Right ventricle myocardium superior (tissue), 1 donor: ENCODE measurements at places on chromosomes 12 and 14. TPM values are rescaled to one million over a fixed set of nuclear protein-coding genes. Genes with fewer than 3 reads are reported as not detected.
A peak's percentile ranks its signal among the peaks of the same experiment; 100 is the strongest.

The DIO3 gene
- total RNA-seq = 0.16 TPM

The INHBE gene
- not detected for total RNA-seq

The AKAP3 gene
- 3.0 TPM for total RNA-seq

The PIP4K2C gene
- 12.4 TPM for total RNA-seq

The B4GALNT1 gene
- total RNA-seq = 5.6 TPM

The PROX2 gene
- total RNA-seq = not detected

The SCNN1A gene
- total RNA-seq = not detected

The GPN3 gene
- total RNA-seq = 28.1 TPM

The BATF gene
- 0.62 TPM for total RNA-seq

- no peak for DNase-seq
These were observed 103.9 kb downstream of the ARID2 start for GRCh38 chr12:45833401-45833800.

- peak; percentile 73 for DNase-seq
These were observed 10.1 kb downstream of the XRCC3 start for GRCh38 chr14:103705118-103705503.

DNA sequence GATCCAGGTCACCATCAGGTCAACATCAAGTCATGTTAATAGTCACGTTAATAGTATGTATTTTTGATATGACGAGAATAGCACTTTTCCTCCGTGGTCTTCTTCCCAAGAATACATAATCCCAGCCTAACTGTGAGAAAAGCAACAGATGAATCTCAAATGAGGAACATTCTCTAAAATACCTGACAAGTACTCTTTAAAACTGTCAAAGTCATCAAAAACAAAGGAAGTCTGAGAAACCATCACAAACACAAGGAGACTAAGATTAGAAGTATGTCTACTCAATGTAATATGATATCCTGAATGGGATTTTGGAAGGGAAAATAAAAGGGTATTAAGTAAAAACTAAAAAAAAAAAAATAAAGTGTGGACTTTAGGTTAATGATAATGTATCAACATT is 36.8 kb upstream of the GLIPR1 start:
- DNase-seq = no peak

DNA sequence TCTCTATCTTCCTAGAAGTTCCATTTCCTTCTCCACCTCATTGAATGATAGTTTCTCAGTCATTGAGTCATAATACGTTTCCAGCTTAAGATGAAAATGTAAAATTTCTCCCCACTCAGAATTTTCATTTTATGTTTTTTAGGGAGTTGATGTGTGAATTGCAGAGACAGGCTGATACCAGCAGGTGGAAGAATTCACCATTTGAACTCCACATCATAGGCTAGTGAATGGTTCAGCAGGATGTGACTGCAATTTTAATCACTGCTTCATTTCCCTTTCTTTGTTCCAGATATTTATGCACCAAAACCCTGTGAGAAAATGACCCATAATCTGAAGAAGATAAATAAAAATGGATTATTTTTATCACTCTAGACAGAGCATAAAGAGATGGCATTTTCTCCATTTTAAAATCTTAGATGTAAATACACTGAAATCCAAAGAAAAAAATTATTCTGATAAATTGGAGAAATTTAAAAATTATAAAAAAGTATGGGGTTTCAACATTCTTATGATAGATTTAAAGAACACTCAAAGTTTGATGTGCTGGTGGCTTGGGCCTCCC is 10.6 kb upstream of the PYGL start:
- no peak for DNase-seq

- DNase-seq = no peak
These were observed 234.9 kb downstream of the KTN1 start for GRCh38 chr14:55814873-55815272.

DNA sequence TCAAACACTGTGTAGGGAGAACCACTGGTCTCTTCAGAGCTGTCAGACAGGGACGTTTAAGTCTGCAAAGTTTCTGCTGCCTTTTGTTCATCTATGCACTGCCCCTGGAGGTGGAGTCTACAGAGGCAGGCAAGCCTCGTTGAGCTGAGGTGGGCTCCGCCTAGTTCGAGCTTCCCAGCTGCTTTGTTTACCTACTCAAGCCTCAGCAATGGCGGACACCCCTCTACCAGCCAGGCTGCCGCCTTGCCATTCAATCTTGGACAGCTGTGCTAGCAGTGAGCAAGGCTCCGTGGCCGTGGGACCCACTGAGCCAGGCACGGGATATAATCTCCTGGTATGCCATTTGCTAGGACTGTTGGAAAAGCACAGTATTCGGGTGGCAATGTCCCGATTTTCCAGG is 24.6 kb upstream of the YBX3 start:
- DNase-seq = no peak

DNA sequence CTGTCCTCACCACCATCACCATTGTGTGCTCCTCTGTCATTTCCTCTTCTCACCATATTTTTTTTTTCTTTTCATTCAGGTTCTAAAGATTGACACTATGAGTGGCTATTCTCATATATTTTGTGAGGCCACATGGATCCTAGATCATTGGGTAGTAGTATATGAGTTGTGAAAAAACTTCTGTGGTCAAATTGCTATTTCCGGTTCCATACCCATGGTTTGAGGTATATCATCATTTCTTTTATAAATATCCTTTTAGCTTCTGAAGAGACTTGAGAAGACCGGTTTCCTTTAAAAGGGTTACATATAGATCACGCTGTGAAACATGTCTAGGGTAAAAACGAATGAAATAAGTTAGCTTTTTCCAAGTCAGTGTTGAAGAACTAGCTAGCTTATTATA is 769.3 kb downstream of the NOVA1 start:
- DNase-seq = no peak

DNA sequence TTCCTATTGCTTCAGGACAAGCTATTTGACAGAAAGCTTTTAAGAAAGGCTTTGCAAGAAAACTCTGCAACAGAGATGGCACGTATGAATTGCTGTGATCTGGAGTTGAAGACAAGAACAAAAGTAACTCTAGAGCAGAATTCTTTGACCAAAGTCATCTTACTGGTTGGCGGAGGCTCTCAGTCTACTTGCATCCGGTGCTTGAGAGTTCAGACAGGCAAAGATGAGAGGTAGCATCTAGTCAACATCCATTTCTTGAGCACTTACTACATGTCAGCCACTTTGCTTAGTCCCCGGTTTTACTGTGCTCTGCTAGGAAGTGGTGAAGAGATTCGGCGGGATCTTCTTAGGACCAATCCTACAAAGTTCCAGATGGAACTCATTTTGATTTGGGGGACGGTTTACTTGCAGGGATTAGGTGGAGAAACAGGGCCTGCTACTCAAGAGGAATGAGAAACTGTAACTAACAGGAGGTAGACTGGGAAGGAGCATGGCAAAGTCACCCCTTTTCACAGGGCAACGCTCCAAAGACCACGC is 404 bp upstream of the CCDC91 start:
- no peak for DNase-seq

DNA sequence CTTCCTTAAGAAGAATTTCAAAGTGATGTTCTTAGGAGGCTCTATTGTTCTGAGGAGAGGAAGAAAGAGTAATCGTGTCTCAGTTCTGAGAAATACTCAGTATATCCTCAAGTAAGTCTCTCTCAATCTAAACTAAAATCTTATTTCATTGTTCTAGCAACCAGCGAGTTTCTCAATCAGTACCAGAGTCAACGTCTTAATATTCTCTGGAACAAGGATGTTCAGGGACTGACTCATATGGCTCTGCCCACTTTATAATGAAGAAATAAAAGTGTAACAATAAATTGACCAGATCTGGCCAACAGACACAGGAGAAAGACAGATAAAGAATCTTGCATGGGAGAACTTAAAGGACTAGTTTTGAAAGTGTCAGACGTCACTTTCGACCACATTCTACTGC is 469.8 kb upstream of the FLRT2 start:
- no peak for DNase-seq

DNA sequence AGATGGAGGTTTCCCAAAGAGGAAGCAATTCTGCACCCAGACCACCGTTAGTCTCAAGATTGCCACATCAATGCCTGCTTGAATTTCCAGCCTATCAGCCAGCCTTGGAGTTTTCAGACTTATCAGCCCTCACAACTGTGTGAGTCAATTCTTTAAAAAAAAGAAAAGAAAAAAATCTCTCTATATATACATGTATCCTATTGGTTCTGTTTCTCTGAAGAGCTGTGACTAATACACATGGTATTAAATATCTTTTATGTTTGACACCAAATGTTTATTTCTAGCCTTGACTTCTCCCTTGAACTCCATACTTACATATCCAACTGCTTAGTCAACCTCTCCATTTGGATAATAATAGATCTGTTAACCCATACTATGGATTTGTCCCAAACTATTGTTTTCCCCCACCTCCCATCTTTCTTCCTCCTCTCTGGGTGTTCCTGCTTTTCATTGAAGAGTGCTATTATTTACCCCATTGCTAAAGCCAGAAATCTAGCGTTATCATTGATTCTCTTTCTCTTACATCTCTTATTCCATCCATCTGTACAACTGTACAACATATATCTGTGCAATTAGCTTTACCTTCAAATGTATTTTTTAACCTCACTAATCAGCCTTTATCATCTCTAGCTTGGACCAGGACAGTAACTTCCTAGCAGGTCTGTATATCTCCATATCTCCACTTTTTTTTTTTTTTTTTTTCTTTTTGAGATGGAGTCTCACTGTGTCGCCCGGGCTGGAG is 22.7 kb upstream of the EID3 start:
- no peak for DNase-seq

DNA sequence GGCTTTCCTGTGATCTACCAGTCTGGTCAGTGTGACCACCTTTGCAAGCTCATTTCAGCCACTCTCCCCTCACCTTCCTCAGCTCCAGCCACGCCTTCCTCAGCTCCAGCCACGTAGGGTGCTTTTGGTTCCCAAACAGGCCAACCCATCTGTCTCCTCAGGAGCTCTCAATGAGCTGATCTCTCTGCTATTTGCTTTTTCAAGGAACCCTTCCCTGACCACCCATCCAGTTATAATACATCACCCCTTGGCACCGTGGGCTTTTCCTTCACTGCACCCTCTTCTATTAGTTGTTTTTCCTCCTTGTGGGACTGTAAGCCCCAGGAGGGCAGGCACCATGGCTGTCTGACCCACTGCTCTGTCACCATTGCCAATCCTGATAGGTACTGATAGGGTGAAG is 2.3 kb upstream of the PRKCH start:
- no peak for DNase-seq

- DNase-seq = no peak
These were observed 162.2 kb upstream of the ALG10B start for GRCh38 chr12:38154096-38155019.

DNA sequence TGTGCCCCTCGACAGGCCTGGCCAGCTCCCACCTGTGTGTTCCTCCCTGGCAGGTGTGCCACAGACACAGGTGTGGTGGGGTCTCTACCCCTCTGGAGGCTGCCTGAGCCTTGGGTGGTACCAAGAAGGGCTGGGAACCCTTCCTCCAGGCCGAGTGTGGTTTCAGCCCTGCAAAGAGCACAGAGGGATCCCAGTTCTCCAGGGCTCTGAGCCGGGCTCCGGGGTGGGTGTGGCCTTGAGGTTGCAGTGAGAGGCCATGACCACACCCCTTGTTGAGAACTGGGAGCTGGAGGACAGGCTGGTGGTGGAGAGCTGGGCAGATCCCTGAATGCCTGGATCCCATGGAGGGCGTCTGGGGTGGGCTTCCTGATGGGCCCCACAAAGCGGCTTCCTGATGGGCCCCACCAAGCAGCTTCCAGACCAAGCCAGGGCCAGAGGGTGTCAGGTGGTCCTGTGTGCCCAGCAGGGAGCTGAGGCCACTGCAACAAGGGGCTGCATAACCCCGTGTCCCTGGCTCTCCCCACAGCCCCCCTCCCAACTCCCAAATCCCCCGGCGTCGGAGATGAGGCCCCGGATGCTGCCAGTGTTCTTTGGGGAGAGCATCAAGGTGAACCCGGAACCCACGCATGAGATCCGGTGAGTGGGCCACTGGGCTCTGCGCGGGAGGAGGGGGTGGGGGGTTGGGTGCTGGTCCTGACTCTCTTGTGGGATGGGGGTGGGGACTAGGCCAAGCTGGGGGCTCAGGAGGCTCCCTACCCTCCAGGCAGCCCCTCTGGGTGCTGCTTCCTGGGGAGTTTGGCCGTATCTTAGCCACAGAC is 16.6 kb downstream of the RFLNA start:
- no peak for DNase-seq

GRCh38 chr12:71360013-71360412 is 79.6 kb upstream of the LGR5 start:
- no peak for DNase-seq

- peak; percentile 58 for DNase-seq
These were observed 818 bp upstream of the SUOX start for GRCh38 chr12:55996201-55996714.

DNA sequence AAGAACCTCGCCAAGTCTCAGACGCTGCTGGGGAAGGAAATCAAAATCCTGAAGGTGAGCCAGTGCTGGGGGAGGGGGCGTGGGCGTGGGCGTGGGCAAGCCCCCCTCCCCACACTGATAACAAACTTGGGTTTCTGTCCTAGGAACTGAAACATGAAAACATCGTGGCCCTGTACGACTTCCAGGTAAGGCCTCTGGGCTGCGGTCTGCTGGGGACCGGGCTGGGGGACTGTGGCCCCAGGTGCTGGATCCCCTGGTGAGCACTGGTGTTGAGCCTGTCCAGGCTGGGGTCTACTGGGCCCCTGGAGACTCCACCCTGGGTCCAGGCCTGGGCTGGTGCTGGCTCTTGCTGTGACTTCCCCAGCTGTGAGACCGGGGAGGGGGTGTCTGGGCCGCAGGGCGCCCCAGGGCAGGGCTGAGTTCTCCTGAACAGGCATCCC is 1.2 kb downstream of the ULK1 start:
- no peak for DNase-seq

- no peak for DNase-seq
These were observed 167.4 kb upstream of the HMGA2 start for GRCh38 chr12:65656891-65657351.

DNA sequence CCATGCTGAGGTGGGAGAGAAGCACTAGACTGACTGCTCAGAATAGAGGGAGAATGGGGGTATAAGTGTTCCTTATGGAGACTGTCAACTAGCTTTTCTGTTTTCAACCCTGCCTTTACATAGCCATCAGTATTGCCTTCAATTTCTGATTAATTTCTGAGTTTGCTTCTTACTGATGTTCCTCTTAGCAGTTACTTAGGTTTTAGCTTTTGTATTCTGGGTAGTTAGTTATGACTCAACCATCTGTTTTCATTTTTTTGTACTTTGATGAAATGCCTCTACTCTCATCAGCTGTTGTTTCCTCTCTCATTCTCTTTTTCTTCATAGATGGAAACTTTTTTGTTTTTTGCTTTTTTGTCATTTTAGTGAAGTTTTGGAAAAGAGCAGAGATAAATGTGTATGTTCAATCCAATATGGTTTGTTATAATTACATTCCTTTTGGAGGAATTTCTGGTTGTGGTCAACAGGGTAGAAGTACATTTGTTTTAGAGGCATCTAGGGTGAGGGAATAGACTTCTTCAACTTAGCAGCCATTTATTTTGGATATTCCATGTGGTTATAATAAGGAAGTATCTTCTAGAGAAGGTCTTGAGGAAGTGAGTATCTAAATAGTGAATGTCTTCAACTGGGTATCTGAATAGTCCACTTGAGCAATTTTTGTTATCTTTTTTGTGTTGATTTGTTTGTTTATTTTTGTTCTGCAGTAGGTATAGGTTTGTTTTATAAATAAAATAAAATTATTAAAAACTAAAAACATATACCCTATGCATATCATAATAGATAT is 29.6 kb downstream of the PMCH start:
- DNase-seq = no peak

GRCh38 chr12:54287261-54288157 is 7.0 kb downstream of the HNRNPA1 start:
- DNase-seq = no peak
